ENCODE measurements at places on chromosomes 5 and 9.
A peak's percentile ranks its signal among the peaks of the same experiment; 100 is the strongest.

GRCh38 chr9:3868466-3868865 is 342.7 kb upstream of the RFX3 start:
- no peak for DNase-seq

- DNase-seq: no peak
Measured at GRCh38 chr9:6564360-6564759, 81.2 kb downstream of the GLDC start.

- peak; percentile 4 for DNase-seq
Measured at GRCh38 chr5:119996128-119996527, 366.8 kb downstream of the FAM170A start.

DNA sequence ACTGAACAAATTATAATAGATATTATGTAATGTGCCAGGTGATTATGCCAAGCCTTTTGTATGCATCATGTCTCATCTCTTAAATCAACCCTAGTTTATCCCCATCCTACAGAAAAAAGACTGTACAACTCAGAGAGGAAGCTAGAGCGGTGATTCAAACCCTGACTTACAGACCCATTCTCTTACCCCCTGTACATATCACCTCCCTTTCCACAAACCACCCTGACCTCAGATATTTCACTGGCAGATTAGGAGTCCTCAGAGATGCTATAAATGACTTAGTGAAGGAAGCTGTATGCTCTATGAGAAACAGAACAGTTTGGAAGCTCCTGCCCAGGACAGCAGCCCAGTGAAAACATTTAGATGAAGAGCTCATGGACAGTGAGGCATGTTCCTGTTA is 79.1 kb upstream of the RARS1 start:
- no peak for DNase-seq

- DNase-seq: no peak
Measured at GRCh38 chr9:1658661-1659362, 356.3 kb upstream of the SMARCA2 start.

GRCh38 chr5:90558344-90559192 is at the start of gene ADGRV1:
TSS of gene ADGRV1 (plus strand) at chr5:90558797. CDS start at chr5:90558896, 99 bp downstream.
- DNase-seq: peak; percentile 90

DNA sequence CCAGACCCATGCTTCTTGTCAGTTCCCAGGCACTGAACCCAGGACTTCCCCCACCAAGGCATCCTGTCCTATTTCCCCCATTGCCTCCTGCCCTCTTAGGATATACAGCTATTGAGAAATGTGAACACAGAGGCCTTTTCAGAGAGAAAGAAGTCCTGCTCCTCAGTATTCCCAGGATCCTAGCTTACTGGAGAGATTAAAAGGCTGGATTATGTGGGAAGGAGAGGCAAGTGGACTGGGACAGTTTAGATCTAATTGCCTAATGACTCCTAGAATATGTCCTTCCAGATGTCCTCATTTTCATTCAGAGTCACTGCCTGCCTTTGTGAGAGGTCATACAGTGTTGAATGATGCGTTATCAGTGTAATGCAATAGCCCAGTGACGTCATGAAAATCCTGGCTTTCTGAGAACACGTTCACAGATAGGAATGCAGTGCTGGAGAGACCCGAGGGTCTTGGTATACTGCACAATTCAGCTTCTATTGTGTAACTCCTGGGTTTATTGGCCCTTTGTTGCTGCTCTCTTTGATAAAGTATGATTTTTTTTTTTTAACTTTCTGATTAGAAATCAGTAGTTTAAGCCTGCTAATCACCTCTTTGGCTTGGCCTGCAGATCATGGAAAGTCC is 26.2 kb downstream of the WWC1 start:
- DNase-seq: peak; percentile 83

GRCh38 chr5:122404018-122404417 is 92.0 kb downstream of the SNCAIP start:
- DNase-seq: no peak

DNA sequence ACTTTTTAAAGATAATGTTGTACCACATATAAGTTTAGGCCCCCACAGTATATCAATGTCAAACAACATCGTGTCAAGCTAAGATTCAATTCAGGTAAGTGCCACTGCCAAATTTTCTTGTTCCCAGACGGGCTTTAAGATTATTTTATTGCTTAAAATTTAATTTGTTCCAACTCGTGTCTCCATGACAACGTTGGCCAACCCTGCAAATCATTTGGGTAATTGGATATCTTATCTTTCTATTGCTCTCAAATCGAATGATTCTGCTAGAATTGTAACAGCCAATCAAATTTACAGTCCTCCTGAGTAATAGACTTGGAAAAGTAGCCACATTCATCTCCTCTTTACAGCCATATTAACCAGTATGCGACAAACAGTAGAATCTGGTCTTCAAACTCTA is 19.5 kb downstream of the TLE1 start:
- no peak for DNase-seq

DNA sequence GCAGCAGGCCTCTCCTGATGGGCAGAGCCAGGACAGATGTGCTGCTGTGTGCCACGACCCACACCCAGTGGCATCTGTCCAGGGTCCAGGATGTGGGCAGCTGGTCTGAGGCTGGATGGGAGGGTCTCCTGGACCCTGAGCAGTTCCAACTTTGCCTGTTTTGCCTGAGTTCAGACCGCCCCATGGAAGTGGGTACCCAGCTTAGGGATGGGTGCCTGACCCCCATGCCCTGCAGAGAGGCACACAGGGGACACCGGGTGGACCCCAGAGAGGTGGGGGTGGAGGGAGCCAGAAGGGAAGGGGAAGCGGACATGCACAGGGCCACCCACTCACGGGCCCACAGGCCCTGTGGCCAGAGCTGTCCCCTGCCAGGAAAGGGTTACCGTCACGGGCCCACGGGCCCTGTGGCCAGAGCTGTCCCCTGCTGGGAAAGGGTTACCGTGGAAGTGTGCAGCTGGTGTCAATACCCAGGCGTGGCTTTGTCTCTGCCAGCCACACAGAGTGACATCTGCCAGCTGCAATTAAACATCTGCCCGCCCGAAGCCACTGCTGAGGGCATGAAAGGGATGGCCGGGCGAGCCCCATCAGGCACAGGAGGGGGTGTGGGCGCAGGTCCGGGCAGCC is 50.0 kb downstream of the NACC2 start:
- DNase-seq: no peak

DNA sequence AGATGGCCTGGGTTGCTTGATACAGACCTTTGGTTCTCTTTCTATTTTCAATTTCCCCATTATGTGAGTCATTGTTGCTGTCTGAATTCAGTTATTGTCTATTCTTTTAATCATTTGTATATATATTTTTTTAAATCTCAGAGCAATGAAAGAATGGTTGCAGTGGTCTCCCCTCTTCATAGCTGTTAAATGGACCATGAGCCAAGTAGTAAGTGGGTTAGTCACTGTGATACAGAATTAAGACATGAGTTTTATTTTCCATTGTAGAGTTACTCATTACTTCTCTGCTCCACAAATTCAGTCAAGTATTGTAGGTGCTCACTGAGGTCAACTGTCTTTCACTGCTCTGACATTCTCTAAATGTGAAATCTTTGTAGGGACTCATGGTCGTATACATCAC is 174.6 kb upstream of the GRAMD2B start:
- DNase-seq: no peak

DNA sequence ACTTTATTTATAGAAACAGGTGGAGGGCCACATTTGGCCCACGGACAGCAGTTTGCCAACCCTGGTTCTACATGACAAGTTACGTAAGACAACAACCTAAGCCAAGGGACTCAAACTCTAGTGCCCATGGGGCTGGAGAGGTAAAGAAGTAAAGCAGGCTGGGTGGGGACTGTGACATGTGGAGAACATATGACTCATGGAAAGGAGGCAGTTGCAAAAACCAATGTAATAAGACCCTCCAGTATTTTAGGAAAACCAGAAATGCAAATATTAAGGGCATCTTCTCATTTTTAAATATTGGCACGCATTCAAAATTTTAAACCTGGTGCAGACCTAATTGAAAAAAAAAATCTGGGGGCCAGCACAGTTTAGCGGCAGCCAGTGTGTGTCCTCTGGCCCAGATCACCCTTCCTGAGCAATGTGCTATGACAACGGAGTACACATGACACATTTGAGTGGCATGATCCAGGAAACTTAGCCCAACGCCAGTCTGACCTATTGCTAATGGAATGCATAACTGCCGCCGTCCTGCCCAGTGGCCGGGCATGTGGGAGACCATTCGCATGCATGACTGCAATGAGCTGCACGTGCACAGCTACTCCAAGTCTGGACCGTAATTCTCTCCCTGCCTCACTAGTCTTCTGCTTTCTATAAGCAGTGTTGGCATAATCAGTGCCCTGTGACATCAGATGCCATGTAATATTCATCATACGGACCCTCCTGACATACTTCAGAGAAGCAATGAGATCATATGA is 97.2 kb downstream of the SH3TC2 start:
- peak; percentile 90 for DNase-seq

DNA sequence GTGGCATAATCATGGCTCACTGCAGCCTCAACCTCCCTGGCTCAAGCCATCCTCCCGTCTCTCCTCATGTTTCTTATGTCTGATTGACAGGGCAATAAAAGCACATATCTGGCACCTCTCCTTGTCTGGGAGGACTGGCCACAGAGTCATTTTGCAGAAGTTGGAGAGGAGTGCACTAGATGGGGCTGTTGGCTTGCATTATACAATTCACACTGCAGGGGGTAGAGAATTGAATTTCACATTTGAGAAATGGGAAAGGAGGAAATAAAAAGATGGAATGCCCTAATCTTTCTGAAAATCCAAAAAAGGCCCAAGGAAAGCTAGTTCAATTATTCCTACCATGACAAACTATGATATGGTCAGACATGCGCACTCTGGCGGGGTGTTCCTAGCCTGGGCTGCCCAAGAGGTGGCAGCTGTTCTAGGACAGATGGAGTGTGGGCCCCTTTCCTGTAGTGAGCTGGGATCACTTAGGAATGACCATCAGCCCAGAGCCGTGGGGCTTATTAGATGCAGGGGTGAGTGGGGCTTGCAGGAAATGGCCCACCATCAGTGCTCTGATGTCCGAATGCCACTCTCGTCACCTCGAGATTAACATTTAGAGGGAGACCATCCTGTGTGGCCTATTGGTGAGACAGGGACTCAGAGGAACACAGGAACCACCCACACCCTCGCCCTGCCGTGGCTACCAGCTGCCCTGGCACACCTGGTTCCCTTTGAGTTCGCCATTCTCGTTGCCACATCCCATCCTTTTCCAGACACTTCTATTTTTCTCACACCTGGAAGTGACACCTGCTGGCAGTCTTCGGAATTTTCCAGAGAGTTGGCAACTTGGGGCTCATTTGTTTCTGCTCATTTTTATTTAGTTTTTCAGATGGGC is 21.8 kb upstream of the ANKRD18A start:
- DNase-seq: peak; percentile 64

- DNase-seq: no peak
Measured at GRCh38 chr5:172869691-172870090, 35.6 kb downstream of the ERGIC1 start.

DNA sequence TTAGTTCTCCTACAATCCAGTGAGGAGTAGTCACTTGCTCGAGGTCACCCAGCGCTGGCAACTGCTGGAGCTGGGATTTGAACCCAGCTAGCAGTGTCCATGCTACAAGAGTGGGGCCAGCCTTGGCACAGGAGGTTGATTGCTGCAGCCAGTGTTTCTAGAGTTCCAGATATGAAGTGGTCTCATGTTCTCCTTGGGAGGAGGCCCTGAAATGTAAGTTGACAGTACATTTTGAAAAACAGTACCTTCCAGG is 802 bp downstream of the CCDC107 start:
- no peak for DNase-seq

- peak; percentile 6 for DNase-seq
Measured at GRCh38 chr9:1869843-1870242, 145.3 kb upstream of the SMARCA2 start.

GRCh38 chr9:129283291-129283691 is 105.2 kb upstream of the IER5L start:
- no peak for DNase-seq

- no peak for DNase-seq
Measured at GRCh38 chr5:33420946-33421345, 19.8 kb upstream of the TARS1 start.

DNA sequence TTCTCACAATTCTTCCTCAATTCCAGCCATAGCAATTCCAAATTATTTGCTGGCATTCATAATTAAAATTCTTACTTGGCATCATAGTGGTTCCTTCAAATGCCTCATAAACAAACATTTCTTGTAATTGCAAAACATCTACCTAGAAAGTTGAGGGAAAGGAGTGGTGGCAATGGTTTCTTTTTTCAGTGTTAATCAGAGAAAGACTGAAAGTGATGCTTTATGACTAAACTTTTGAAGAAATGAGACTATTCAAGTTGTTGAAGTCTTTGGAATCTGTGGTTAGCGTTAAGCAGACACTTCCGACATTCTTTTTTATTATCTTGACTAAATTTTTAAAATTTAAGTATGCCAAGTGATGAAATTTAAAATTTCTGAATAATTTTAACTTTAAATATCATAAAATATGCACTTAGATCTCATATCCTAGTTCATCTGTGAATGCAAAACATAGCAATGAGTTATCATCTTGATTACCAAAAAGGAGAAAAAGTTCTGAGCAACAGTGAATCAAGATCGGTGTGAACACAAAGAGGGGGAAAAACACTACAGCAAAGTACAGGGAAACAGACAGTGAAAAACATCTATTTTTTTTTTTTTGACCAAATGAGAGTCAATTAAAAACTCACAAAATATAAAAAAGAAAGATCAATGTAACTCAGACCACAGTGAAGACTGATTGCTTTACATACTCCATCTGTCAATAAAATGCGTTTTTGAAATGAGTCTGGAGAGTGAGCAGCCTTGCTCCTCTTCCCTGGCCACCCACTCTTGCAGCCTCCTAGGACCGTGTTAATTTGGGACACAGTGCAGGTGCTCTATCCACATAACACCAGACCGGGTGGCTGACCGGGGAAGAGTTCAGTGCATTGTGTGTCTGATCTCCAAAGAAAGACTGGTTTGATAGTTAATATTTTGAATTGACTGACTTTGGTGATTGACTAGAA is 20.6 kb upstream of the IL7R start:
- DNase-seq: no peak

DNA sequence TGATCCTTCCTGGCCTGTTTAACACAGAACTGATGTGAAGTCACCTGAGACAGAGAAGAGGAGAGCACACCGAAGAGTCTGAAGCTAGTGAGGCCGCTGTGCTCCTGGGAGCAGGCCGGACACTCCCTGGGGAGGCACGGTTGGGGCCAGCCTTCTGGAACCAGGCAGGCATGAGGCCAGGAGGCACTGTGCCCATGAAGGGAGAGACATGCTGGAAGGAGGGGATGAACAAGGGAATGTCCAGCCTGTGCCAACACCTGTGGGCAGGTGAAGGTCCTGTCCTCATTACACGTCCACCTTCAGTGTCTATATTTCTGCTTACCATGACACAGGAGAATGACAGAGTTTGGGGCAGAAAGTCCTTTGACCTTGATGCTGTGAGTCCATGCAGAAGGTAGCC is 183.8 kb upstream of the S1PR3 start:
- DNase-seq: no peak

- DNase-seq: no peak
Measured at GRCh38 chr9:86821006-86821845, 126.1 kb downstream of the GAS1 start.

- peak; percentile 27 for DNase-seq
Measured at GRCh38 chr9:128276574-128277270, 646 bp downstream of the SWI5 start.

GRCh38 chr9:134373953-134374300 is 47.7 kb downstream of the RXRA start:
- no peak for DNase-seq

- no peak for DNase-seq
Measured at GRCh38 chr5:8333977-8334376, 465.0 kb downstream of the MTRR start.

- DNase-seq: no peak
Measured at GRCh38 chr5:172417130-172417841, 37.0 kb downstream of the SH3PXD2B start.

GRCh38 chr9:129944506-129945116 is 98.4 kb downstream of the FNBP1 start:
- DNase-seq: no peak

Measured in urothelium cell line (cell line).